ENCODE measurements at places on chromosomes 5 and 9.

DNA sequence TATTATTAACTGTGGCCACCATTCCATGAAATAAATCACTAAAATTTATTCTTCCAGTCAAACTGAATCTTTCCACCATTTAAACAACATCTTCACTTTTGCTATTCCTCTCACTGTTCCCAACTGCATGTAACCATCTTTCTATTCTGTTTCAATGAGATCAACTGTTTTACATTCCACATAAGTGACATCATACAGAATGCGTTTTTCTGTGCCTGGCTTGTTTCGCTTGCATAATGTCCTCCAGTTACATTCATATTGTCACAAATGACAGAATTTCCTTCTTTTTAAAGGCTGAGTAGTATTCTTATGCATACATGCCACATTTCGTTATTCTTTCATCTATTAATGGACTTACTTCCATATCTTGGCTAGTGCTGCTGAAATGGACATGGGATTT lies 738.2 kb downstream of the SEMA5A start:
- DNase-seq: no peak

DNA sequence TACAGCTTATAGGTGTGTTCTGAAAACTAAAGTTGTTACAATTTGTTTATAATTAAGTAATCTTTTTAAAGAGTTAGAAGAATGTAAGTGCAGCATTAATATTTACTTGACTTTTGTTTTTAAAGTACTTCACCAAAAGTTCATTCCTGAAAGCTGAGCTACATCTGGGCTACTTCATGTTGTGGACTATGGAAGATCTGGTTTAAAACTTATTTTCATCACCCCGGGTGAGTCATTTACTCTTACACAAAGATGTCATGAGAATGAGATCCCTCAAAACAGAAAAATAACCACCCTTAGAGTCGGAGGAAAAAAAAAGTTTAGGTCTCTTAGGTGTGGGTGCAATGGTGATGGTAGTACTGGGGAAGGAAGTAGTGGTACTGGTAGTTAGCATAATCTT lies 5.1 kb downstream of the POU5F2 start:
- DNase-seq: no peak

DNA sequence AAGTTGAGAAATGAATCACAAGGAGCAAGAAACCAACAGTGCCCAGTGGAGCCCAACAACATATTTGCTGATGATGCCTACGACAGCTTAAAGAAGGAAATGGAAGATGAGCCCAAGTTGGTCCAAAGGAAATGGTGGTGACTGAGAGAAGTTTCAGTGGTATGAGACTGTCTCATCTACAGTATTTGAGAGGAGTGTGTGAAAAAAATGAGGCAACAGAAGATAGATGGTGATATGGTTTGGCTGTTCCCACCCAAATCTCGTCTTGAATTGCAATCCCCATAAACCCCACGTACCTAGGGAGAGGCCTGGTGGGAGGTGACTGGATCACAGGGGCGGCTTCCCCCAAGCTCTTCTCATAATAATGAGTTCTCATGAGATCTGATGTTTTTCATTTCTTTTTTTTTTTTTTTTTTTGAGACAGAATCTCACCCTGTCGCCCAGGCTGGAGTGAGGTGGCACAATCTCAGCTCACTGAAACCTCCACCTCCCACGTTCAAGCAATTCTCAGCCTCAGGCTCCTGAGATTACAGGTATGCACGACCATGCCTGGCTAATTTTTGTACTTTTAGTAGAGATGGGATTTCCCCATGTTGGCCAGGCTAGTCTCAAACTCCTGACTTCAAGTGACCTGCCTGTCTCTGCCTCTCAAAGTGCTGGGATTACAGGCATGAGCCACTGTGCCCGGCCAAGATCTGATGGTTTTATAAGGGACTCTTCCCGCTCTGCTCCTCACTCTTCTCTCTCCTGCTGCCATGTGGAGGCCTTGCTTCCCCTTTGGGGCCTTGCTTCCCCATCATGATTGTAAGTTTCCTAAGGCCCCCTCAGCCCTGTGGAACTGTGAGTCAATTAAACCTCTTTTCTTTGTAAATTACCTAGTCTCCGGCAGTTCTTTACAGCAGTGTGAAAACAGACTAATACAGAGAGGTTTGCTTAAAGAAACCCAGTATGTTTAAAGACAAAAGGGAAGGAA lies 30.2 kb downstream of the EFCAB9 start:
- DNase-seq: no peak

DNA sequence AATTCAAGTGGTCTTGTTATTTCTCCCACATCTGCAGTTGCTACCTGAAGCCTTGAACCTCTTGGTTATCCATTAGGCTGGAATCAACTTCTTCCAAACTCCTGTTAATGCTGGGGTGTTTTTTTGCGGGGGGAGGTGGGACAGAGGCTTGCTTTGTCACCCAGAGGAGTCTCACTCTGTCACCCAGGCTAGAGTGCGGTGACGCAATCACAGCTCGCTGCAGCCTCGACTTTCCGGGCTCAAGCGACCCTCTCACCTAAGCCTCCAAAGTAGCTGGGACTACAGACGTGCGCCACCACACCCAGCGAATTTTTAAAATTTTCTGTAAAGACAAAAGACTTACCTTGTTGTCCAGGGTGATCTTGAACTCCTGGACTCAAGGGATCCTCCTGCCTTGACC lies 4.4 kb downstream of the SCGB3A1 start:
- DNase-seq: no peak

DNA sequence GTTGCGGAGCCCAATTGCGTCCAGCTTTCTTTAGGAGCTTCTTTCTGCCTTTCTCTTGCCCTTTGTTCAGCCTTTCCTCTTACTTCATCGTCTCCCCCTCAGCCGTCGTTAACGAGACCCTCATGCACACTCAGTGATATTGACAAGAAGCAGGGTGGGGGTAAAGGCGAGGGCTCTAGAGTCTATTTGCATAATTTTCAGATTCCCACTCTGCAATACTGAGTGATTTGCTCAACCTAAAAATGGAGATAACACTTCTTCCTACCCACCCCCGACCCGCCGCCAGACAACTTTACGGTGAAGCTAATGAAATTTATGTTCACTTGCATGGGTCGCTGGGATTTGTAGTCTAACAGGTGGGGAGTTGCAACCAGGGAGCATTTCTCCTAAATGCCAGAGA lies 1.3 kb upstream of the TBC1D2 start:
- DNase-seq: no peak

- DNase-seq: no peak
These were observed 414.0 kb upstream of the IRX1 start for GRCh38 chr5:3181671-3182070.

GRCh38 chr5:168790002-168790635 lies 211.0 kb upstream of the PANK3 start:
- no peak for DNase-seq

DNA sequence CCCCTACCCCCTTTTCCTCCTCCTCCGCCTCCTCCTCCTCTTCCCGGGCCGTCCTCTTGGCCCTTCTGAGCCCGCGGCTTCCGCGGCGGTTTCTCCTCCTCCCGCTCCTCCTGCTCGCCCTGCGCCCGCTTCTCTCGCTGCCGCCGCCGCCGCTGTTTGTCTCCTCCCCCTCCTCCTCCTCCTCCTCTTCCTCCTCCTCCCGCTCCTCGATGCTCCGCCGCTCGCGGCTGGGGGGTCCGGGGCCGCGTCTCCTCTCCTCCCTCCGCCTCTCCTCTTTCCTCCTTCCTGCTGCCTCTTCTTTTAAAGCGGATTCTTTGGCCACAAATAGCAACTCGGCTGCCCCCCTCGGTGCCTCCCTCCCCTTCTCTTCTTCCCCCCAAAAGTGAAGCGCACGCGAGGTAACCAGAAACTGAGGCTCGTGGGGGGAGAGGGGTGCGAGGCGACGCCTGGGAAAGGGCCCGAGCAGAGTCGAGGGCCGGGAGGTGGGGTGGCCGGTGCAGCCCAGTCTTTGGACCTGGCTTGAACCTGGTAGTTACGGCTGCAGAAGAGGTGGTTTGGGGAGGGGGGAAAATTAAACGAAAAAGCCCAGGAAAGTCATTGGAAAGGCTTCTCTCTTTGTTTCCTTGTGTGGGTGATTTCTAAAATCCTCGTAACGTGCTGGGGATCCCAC lies 1058.5 kb upstream of the DMAC1 start:
- DNase-seq: no peak

DNA sequence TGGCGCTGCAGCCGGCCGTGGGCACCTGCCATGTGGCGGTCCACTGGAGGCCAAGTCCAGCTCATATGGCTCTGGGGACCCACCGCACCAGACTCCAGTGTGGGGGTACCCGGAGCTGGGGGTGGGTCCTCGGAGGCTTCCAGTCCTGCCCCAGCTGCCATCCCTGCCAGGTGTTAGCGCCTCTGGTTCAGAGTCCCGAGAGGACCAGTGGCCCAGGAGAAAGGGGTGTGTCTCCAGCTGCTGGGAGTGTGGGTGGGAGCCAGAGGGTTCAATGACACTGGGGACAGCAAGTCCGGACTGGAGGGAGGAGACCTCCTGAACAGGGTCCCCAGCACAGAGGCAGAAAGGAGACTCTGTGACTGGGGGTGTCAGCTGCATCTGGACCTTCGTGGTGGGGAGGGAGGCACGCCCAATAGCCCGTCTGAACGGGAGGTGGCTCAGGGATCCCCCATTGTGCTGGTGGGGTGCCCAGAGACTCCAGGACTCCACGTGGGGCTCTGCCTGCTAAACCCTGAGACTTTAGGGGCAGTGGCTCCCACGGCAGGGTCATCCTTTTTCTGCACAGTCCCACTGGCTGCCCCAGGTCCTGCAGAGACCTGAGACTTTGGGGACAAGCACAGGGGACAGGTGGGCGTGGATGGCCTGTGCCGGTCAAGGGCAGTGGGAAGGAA lies 2.4 kb upstream of the AHRR start:
- no peak for DNase-seq

GRCh38 chr9:104923740-104924139 lies 4.2 kb downstream of the ABCA1 start:
- DNase-seq: no peak

GRCh38 chr5:156396063-156396829 lies 69.3 kb downstream of the SGCD start:
- no peak for DNase-seq

DNA sequence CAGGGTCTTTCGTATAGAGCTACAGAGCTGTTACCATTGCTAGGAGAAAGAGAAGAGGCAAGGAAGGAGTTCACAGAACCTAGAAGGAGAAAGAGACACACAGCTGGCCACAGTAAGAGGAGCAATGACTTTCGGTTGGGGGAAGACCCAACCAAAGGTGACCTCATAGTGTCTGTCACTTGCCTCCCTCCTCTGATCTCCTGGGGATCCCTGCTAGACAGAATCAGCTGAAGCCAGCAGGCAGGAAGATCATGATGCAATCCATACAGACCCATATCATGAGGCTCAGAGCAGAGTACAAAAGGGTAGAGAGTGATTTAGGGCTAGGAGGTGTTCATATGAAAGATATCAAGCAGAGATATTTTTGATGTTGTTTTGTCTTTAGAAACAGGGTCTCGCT lies 26.0 kb upstream of the EPB41L4B start:
- DNase-seq: no peak

- no peak for DNase-seq
These were observed 8.0 kb upstream of the GSN start for GRCh38 chr9:121259935-121260334.

GRCh38 chr5:30956251-30956650 lies 237.2 kb upstream of the CDH6 start:
- DNase-seq: no peak

DNA sequence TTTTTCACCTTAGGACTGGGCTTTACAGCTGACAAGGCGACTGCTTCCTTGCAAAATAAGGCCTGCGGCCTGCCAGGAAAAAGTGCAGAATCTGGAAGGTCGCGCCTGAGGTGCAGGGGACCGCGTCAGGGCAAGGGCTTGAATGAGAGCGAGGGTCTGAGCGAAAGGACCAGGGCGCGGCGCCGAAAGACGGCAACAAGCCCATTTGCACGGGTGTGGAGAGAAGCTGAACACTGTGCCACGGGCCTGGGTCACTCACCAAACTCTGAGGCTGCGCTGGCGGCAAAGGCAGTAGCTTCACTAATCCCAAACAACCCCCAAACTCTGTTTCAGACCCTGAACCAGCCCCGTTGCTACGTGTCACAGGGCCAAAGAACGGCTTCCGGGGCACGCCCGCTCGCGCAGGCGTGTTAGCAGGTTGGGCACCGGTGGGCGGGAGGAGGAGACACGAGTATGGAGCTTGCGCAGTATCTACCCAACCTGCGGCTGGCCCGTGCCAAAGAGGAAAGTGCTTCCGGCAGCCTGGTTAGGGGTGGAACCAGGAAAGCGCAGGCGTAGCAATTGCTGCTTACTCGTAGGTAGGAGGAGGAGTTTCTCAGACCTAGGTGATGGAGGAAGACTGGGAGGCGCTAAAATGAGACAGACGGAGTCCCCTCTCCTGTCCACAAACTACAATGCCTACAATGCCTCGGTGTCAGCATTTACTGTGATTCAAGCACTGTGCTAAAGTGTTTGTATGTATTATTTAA lies at the start of the genes KCTD16 and YIPF5:
Gene KCTD16, plus strand, starts transcription at position 598 of the 749 bp plus-strand sequence.
Gene YIPF5, minus strand, starts transcription at position 384 of the 749 bp plus-strand sequence. CDS start 704 bp downstream, outside the sequence.
- peak; percentile 69 for DNase-seq

DNA sequence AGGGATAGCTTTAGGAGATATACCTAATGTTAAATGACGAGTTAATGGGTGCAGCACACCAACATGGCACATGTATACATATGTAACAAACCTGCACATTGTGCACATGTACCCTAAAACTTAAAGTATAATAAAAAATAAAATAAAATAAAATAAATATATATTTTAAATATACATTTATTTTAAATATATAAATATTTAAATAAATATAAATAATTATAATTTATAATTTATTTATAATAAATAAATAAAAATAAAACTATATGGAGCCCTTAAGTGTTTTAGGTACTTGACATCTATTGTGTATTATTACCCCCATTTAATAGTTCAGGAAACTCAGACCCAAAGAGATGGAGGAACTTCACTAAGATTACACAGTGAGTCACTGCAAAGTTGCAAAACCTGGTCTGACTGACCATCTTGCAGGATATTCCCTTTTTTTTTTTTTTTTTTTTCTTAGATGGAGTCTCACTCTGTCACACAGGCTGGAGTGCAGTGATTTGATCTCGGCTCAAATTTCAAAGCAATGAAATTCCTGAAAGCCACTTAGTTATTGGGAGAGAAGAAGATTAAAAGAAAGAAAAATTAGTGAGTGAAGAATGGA lies 5.8 kb upstream of the C5orf52 start:
- DNase-seq: no peak

DNA sequence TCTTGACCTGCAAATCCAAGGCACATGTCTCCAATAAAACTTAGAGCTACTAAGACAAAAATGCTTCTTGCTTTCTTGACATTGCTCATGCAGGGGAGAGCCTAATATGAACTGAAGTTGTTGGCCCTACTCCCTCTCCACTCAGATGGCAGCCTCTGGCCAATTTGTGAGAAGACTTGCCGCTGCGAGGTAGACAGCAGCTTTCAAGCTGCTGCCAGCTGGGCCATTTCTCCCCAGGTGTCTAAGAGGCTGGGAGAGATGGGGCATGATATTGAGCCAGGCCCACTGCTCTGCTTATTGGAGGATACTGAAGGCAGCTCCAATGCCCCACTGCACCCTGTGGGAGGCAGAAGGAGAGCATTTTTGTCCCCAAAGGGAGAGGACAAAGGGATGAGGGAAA lies 380.5 kb downstream of the RASEF start:
- DNase-seq: no peak

GRCh38 chr5:2801577-2802525 lies 50.4 kb upstream of the IRX2 start:
- DNase-seq: no peak

DNA sequence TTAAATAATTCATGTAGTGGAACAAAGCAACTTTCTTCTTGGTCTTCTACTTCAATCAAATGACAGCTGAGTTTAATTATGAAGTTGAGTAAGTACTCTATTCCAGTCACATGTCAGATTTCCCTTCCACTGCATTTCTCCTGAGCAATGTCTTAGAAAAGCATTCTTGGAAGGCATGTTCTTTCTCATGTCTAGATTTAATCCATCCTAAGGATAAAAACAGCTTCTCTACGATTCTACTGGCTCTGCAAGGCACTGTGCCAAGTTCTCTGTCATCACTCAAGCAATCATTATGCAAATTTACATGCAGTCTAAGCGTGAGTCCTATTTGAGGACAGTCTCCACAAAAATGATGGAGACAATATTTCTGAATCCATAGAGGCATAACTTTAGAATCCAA lies 142.4 kb downstream of the YIPF5 start:
- no peak for DNase-seq

Data from NCI-H1417 treated with DMSO at 0.1 percent for 48 hours (cell line).